H1 (cell line): ENCODE measurements at places on chromosomes 11 and 22.
A peak's percentile ranks its signal among the peaks of the same experiment; 100 is the strongest.

- no peak overlapping the region for H3K27ac ChIP-seq
- H3K36me3 ChIP-seq: no peaks in the 10 kb centered on the region
- no peak overlapping the region for H3K4me3 ChIP-seq
- H3K4me1 ChIP-seq: no peaks in the 10 kb centered on the region
- no peaks in the 10 kb centered on the region for H3K27me3 ChIP-seq
These were observed 7.7 kb upstream of the MMP12 start for GRCh38 chr11:102882389-102883024.

DNA sequence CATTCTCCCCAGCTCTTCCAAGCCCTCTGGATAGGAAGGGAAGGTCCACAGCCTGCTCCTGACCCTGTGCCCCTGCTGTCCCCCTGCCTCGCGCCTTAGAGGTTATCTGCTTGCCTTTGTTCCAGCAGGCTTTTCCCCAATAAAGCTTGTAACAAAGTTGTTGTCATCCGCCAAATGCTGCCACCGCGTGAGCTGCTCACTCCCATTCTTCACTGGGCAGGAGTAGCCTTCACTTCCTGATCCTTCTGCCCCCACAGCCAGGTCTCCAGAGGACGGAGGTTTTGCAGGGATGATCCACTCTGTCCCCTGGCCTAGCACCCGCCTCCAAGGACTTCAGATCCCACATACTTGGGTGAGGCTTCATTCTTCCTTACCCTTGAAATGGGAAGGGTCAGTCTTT lies 94.0 kb upstream of the RASSF10 start:
- DNase-seq: no peak
- peak overlapping the region; percentile 20; the same call in 1 of the 2 replicates for H3K27ac ChIP-seq
- H3K4me1 ChIP-seq: peaks cover 7% of the 10 kb centered on the region
- H3K27me3 ChIP-seq: no peaks in the 10 kb centered on the region
- no peak overlapping the region for H3K4me3 ChIP-seq

GRCh38 chr22:19607192-19608002 lies 83.2 kb upstream of the CLDN5 start:
- no peaks in the 10 kb centered on the region for H3K36me3 ChIP-seq
- no peak for DNase-seq
- H3K4me1 ChIP-seq: no peaks in the 10 kb centered on the region

GRCh38 chr11:120120805-120121335 lies 17.0 kb downstream of the TRIM29 start:
- H3K4me1 ChIP-seq: peaks cover 2% of the 10 kb centered on the region; the same call in 1 of the 2 replicates
- DNase-seq: no peak
- no peak overlapping the region for H3K4me3 ChIP-seq
- no peaks in the 10 kb centered on the region for H3K27me3 ChIP-seq

DNA sequence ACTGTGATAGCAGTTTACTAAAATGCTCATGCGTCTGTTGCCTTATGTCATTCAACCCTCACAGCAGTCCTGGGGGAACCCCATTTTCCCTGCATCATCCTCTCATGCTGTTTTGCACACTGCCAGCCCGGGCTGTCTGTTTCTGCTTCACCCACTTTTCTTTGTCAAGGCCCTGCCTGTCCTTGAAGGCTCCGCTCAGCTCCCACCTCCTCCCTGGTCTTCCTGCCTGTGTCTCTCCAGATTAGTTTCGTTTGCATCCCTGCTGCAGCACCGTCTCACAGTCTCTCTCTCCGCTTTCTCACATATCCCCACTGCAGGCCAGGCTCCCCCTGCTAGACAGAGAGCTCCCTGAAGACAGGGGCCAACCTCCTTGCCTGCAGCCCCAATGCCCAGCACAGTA lies 29.9 kb downstream of the SERPINH1 start:
- DNase-seq: no peak
- H3K27ac ChIP-seq: no peak overlapping the region
- no peaks in the 10 kb centered on the region for H3K27me3 ChIP-seq
- no peaks in the 10 kb centered on the region for H3K4me1 ChIP-seq

- H3K36me3 ChIP-seq: no peaks in the 10 kb centered on the region
- no peak overlapping the region for H3K4me3 ChIP-seq
- no peaks in the 10 kb centered on the region for H3K4me1 ChIP-seq
- H3K27me3 ChIP-seq: no peaks in the 10 kb centered on the region
These were observed 32.1 kb upstream of the WNT7B start for GRCh38 chr22:46008836-46009596.

- H3K27me3 ChIP-seq: no peaks in the 10 kb centered on the region
- no peak overlapping the region for H3K27ac ChIP-seq
- no peaks in the 10 kb centered on the region for H3K4me1 ChIP-seq
- no peaks in the 10 kb centered on the region for H3K36me3 ChIP-seq
- H3K4me3 ChIP-seq: no peak overlapping the region
These were observed 306.6 kb upstream of the TENM4 start for GRCh38 chr11:79747406-79747805.

DNA sequence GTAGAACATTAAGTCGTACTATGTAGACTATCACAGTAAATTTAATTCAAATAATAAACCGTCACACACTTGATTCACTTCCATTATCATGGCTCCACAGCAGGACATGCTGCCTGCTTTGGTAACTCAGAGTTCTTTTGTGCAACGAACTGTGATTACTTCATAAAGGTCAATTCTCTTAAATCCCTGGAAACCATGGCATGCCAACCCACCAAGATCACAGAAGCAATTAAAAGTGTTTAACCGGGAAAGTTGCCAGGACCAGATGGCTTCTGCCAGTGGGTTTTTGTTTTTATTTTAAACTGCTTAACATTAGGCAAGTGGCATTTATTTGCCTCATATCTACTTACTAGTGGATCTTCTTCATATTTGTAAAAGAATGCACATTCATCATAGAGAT lies 1162.1 kb downstream of the DLG2 start:
- H3K27ac ChIP-seq: no peak overlapping the region
- H3K27me3 ChIP-seq: no peaks in the 10 kb centered on the region

DNA sequence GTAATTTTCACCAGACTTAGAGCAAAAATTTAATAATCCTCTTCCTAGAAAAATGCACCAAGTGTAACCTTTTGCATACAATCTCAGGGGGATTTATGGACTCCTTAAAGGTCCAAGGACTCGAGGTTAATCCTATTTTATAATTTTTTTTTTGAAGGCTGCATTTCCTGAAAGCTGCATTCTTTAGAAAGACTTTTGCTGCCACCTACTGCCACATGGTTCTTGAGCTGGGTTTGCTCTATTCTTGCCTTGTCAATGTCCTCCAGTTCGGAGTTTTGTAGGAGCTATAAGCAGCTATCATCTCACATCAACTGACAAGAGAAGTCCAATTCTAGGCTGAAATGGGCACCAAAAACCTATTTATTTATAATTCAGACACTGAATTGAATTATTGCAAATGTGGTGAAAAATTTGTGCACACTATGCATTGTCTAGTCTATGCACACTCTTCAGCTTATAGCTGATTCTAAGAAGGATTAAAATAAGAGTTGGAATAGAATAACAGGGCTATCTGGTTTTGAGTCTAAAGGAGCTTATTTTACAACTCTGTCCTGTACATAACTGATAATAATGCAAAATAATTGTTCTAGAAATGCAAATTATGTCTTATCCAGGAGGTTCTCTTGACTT lies 31.3 kb downstream of the TRAF6 start:
- no peak for DNase-seq
- H3K4me1 ChIP-seq: no peaks in the 10 kb centered on the region
- no peak overlapping the region for H3K4me3 ChIP-seq
- H3K36me3 ChIP-seq: no peaks in the 10 kb centered on the region

DNA sequence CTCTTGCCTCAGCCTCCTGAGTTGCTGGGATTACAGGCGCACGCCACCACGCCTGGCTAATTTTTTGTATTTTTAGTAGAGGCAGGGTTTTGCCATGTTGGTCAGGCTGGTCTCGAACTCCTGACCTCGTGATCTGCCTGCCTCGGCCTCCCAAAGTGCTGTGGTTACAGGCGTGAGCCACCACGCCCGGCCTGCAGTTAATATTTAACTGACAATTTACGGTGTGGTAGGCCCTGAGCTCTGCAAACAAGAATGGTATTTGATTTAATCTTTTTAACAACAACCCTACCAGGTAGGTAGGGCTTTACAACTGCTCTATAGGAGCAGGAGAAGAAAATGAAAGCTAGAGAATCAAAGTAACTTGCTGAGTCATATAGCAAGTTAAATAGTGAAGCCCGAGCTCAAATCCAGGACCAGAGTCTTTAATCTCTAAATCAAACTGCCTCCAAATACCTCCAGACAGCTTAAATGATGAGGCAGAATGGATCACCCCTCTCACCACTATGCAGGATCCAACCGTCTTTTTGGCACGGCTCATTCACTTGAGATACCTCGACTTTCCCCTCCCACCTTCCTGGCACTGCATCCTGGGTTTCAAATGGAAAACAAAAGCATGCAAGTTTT lies 9.4 kb downstream of the UEVLD start:
- DNase-seq: no peak
- H3K27ac ChIP-seq: no peak overlapping the region
- no peaks in the 10 kb centered on the region for H3K36me3 ChIP-seq
- H3K27me3 ChIP-seq: no peaks in the 10 kb centered on the region

DNA sequence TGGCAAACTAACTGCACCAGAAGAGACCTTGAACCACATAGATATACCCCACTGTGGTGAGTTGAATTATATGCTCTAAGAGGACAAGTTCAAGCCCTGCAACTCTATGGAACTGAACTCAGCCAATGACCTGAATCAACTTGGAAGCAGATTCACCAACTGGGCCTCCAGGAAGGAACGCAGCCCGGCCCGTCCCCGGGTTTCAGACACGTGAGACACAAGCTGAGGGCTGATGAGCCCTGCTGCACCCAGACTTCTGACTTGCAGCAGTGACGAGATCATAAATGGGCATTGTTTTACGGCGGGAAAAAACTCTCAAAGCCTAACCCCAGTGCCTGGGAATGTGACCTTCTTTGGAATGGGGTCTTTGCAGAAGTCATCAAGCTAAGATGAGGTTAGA lies 28.5 kb upstream of the GAL start:
- no peak overlapping the region for H3K27ac ChIP-seq
- H3K27me3 ChIP-seq: no peaks in the 10 kb centered on the region
- DNase-seq: no peak
- no peaks in the 10 kb centered on the region for H3K36me3 ChIP-seq
- no peak overlapping the region for H3K4me3 ChIP-seq
- H3K4me1 ChIP-seq: no peaks in the 10 kb centered on the region

GRCh38 chr22:28768701-28769393 lies 3.6 kb upstream of the CCDC117 start:
- no peaks in the 10 kb centered on the region for H3K27me3 ChIP-seq
- DNase-seq: no peak
- H3K4me3 ChIP-seq: no peak overlapping the region
- H3K4me1 ChIP-seq: no peaks in the 10 kb centered on the region; the same call in 1 of the 2 replicates
- no peak overlapping the region for H3K27ac ChIP-seq

- H3K27me3 ChIP-seq: no peaks in the 10 kb centered on the region
- H3K4me3 ChIP-seq: no peak overlapping the region
- H3K27ac ChIP-seq: no peak overlapping the region
- 0 out of 2 replicates have a peak, but pooled peaks cover 4% of the 10 kb centered on the region for H3K4me1 ChIP-seq
These were observed 310.2 kb downstream of the DLG2 start for GRCh38 chr11:85316967-85317366.

DNA sequence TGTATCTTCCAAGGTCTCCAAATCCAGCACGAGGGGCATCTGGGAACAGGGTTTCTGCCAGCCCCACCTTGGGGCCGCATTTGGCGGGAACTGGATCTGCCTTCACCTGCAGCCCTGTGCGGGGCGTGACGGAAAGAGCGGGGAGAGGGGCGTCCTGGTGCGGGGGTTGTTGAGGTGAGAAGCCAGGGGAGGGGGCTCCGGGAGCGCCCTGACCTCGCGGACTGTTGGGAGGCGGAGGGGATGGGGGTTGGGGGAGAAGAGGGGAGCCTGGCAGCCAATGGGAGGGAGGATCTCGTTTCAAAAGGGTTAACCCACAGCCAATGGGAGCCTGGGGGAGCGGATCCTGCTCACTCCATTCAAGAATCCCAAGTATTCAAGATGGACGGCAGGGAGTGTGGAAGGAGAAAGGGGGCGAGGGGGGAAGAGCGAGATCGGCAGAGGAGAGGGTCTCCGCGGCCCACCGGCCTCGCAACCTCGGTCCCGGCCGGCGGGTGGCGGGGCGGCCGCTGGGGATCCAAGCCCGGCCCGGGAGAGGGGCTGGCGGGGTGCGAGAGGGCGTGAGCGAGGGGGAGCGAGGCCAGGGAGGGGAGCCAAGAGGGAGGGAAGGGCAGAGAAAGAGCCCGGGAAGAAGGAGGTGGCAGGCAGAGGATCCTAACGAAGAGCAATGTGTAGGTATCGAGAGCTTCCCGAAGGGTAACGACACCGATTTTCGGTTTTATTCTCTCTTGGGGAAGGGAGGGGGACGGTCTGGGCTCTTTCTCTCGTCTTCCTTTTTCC lies 11.5 kb downstream of the YPEL4 start:
- H3K27ac ChIP-seq: peak overlapping the region; percentile 98
- peak overlapping the region; percentile 94 for H3K4me3 ChIP-seq
- H3K36me3 ChIP-seq: peaks cover 9% of the 10 kb centered on the region
- no peaks in the 10 kb centered on the region for H3K27me3 ChIP-seq

- no peaks in the 10 kb centered on the region for H3K4me1 ChIP-seq
- H3K27me3 ChIP-seq: 0 out of 2 replicates have a peak, but pooled peaks cover 2% of the 10 kb centered on the region
- no peaks in the 10 kb centered on the region for H3K36me3 ChIP-seq
- H3K27ac ChIP-seq: no peak overlapping the region
- no peak for DNase-seq
These were observed 108.8 kb downstream of the WT1 start for GRCh38 chr11:32326522-32326921.

- no peak overlapping the region for H3K4me3 ChIP-seq
- no peak overlapping the region for H3K27ac ChIP-seq
- H3K4me1 ChIP-seq: peaks cover 13% of the 10 kb centered on the region
- no peak for DNase-seq
- no peaks in the 10 kb centered on the region for H3K36me3 ChIP-seq
These were observed 9.0 kb upstream of the HTR3B start for GRCh38 chr11:113895367-113896155.

DNA sequence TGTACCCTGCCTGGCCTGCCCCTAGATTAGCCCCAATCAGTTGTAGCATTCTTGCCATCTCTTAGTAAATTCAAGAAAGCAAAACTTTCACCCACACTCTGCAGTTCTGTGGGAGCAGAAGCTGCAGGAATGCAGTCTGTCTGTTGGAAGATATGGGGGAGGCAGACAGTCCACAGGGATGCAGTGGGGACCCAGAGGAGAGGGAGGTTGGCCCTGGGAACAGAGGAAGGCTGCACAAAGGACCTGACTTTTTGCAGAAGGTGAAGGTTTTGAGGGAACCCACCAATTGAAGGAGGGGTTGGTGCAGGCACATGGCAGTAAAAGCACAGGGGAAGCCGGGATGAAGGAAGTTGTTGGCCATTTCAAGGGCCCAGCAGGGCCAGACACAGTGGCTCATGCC lies 16.5 kb downstream of the SNAP29 start:
- no peaks in the 10 kb centered on the region for H3K27me3 ChIP-seq
- H3K27ac ChIP-seq: no peak overlapping the region
- H3K4me1 ChIP-seq: no peaks in the 10 kb centered on the region
- no peak overlapping the region for H3K4me3 ChIP-seq

DNA sequence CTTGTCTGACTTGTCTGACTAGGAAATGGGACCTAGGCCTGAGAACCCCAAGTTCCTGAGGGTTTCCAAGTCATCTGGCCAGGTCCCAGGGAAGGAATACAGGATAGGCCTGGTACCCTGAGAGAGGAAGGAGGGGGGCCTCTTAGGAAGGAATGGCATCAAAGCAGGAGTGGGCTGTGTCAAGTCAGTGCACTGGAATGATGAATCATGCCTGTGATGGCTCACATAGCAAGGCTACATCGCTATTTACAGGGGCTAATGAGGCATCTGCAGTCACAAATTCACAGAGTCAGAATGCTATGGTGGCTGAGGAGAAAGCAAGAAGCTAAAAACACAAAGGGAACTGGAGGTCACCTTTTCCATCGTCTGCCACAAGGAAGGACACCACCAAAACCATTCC lies 247.3 kb downstream of the NXPE2 start:
- H3K27ac ChIP-seq: no peak overlapping the region
- DNase-seq: no peak
- no peaks in the 10 kb centered on the region for H3K4me1 ChIP-seq
- H3K36me3 ChIP-seq: no peaks in the 10 kb centered on the region
- H3K27me3 ChIP-seq: no peaks in the 10 kb centered on the region
